NCI-H524 treated with DMSO at 0.1 percent for 48 hours (cell line): ENCODE measurements at places on chromosomes 1 and 21.

- no peak for DNase-seq
Observed at GRCh38 chr1:27025718-27026117, 13.1 kb upstream of the TENT5B start.

DNA sequence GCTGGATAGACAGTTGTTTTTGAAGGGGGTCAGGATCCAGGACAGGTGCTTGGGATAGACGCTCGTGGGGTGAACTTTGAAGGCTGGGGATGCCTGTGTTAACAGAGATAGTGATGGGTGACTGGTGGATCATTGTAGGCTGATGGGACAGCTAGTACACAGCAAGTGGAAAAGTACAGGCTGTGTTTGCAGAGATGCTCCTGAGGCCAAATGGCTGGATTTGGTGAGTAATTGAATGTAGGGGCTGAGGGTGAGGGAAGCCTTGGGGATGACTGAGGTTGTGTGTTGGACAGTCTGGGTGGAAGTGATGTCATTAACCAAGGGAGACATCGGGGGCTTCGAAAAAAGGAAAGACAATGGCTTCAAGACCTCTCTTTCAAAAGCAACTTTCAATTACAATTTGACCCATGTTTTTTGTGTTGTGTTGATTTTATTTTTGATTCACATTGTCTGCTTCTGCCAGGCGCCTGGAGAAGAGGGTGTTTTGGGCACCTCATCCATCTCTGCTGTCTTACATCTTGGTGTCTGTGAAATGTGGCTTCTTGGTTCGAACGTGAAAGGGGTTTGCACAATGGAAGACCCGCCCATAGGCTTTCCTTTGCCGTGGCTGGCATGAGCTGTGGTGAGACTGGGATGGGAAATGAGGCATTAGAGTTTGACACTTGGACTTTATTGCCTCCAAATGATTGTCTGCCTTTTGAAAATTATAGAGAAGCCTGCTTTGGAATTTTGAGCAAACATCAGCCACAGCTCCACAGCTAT, 147.5 kb downstream of the FOXD2 start:
- no peak for DNase-seq

DNA sequence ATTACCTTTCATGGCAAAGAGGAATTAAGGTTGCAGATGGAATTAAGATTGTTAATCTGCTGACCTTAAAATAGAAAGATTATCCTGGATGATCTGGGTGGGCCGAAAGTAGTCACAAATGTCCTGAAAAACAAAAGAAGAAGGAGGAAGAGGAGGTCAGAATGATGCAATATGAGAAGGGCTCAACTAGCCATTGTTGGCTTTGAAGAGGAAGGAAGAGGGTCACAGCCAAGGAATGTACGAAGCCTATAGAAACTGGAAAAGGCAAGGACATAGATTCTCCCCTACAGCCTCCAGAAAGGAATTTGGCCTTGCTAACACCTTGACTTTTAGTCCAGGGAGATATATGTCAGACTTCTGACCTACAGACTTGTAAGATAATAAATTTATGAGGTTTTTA, 39.4 kb upstream of the FMOD start:
- DNase-seq, result no peak

DNA sequence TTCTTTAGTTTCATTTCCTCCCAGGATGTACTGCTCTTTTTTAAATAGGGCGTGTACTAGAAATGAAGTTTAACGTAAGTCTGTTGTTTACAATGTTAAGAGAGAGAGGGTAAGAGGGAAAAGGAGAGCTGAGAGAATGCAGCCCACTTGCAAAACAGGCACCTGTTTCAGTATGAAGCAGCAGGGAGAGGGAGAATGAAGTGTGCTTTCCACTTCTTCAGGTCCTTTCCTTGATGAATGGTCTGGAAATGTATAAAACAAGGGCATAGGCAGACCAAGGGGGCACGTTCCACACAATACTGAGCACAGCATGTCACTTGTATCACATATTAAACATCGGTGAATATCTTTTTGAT, 2.0 kb downstream of the KCNA3 start:
- no peak for DNase-seq

- DNase-seq, result no peak
Observed at GRCh38 chr1:93137604-93138292, 42.5 kb downstream of the TMED5 start.

DNA sequence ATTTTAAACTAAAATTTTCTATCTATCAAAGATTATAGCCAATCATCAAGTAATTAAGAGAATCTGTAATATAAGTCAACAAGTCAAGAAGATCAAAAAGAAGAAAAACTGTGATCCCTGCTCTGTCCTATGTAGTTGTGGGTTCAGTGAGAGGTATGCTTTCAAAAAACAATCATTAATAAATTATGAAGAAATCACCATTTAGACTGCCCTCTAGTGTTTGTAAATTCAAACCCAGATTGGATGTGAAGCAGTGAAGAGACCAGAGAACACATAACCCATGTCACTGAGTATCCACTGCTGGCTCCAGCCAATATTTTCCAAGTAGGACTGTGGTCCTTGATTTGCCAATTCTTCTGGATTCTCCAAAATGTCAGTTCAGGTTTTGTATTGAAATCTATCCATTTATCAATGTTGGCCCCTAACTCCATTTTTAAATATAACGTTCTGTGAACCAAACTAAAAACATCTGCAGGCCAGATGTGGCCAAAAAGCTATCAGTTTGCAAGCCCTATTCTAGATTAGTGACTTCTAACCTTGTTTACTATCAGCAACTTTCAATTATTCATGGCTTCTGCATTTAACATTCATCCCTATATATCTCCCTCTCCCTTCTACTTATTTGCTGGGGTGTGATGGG, 467.5 kb upstream of the CXADR start:
- peak; percentile 3 for DNase-seq

DNA sequence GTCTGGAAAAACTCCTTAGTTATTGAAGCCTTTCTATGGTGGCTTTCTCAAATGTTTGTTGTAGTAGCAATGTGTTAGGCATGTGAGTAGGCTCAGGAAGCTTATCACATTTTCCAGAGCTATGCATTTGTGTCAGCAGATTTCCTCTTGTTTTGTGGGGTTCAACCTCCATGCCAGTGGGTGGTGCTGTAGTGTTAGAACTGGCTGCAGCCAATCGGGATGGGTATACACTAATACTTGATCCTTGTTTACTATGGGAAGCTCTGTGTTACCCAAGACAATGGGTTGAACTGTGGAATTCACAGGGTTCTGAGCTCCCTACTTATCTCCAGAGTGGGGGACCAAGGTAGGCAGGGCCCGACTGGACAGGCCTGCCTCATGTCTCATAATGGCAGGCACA, 348.5 kb upstream of the ADAMTS5 start:
- no peak for DNase-seq

- DNase-seq, result no peak
Observed at GRCh38 chr1:103900005-103900404, 150.3 kb downstream of the AMY1C start.

GRCh38 chr21:31457675-31458074, 113.6 kb upstream of the TIAM1 start:
- DNase-seq, result no peak

GRCh38 chr1:33643216-33643615, 170.8 kb downstream of the ZSCAN20 start:
- no peak for DNase-seq

- no peak for DNase-seq
Observed at GRCh38 chr1:178497903-178498478, 1.2 kb upstream of the CLEC20A start.

- no peak for DNase-seq
Observed at GRCh38 chr1:188363943-188364342, 1535.2 kb downstream of the PLA2G4A start.

- DNase-seq, result no peak
Observed at GRCh38 chr1:8415526-8416278, 97.8 kb downstream of the SLC45A1 start.

DNA sequence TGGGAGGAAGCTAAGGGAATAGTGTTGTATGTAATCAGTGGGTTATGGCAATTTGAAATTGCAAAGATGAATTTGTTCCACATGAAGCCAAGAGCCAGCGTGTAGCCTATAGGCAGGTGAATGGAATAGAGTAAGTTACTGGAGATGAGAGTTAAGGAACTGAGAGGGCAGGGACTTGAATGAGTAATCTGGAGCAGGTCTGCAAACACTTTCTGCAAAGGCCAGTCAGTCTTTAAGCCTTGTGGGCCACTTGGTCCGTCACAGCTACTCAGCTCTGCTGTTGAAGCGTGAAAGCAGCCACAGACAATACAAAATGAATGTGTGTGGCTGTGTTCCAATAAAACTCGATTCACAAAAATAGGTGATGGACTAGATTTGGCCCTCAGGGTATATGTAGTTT, 29.2 kb downstream of the SZT2 start:
- DNase-seq, result no peak

DNA sequence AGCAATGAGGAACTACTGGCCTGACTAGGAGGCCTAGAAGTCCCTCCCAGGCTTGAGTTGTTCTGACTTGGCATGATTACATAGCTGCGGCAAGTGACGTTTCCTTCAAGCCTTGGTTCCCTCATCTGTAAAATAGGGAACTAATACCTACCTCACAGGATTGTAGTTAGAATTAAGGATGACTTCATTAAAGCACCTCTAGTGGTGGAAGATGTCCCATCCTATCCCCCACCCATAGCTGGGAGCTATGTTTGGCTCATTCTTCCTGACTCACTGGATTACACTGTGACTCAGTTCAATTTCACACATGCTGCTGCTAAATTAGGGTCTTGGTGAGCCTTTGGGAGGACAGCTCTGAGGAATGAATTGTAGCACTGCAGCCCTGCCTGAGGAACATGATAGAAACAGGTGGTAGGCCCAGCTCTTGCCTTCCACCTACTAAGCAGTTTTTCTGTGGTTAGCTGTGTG, 6.0 kb upstream of the SHISA4 start:
- DNase-seq, result no peak
